Inflammatory macrophage treated with lipopolysaccharide for 1 hour (primary cell): ENCODE measurements at places on chromosomes 7 and 10.
A peak's percentile ranks its signal among the peaks of the same experiment; 100 is the strongest.

- DNase-seq = peak; percentile 3
Observed at GRCh38 chr10:98267894-98268693, at the start of gene LOXL4. TSS of gene LOXL4 (minus strand) at chr10:98268194. CDS start at chr10:98263019, 5,175 bp downstream.

GRCh38 chr10:77431209-77431611 is 206.4 kb downstream of the KCNMA1 start:
- DNase-seq = no peak

GRCh38 chr10:662686-663465 is 26.6 kb downstream of the DIP2C start:
- DNase-seq = no peak

DNA sequence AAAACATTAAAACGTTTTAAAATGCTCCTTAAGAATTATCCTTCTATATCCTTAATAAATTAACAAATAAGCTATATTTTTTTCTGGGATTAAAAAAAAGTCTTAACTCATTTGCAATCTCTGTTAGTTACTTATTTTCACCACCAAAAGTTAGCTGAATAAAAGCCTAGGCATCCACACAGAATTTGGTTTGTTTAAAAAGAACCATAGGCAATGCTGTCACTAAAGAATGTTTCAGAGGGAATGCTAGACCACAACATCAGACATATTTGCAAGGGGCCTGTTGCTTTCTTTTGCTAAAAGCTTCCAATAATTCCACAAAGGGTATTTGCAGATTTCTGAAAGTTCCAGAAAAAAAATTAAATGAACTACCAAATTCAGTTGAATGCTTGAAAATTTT is 244.2 kb downstream of the POU6F2 start:
- DNase-seq = no peak

DNA sequence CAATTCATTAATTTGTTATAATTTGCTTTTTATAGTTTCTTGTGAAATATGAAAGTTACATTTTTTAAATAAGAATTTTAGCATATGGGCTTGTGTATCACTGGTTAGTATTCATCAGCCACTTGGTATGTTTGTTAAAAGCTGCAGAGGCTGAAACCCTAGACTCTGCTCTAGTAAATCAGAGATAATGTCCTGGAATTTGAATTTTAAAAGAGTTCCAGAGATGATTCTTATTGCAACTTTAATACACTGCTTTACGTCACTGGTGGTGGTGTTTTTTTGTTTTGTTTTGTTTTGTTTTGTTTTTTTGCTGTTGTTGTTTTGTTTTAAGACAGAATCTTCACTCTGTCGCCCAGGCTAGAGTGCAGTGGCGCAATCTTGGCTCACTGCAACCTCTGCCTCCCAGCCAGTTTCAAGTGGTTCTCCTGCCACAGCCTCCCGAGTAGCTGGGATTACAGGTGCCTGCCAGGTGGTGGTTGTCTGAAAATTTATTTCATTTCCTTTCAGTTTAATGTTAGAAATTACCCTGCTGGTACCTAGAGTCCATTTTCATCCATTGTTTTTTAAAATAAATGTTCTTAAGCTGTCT is 43.8 kb downstream of the PTPN12 start:
- no peak for DNase-seq

- no peak for DNase-seq
Observed at GRCh38 chr7:54690050-54690443, 69.0 kb downstream of the SEC61G start.

DNA sequence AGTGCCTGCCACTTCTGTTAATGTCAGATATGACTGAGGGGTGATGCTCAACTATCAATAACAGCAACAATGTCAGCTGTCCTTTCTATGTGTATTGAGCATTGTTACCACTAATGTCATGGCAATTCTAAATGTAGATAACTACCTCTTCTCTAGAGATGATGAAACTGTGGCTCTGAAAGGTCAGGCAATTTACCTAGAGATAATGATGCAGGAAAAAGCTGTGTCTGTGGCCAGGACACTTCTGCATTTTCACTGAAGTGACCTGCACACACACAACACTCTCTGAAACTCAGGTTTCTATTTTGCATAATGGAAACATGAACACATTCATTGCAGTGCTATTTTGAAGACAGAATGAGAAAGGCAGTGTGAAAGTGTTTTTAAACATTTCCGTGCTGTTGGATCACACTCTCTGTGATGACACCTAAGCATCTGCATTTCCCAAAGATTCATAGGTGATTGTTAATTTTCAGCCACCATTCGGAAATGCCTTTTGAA is 148.2 kb downstream of the KCND2 start:
- no peak for DNase-seq

DNA sequence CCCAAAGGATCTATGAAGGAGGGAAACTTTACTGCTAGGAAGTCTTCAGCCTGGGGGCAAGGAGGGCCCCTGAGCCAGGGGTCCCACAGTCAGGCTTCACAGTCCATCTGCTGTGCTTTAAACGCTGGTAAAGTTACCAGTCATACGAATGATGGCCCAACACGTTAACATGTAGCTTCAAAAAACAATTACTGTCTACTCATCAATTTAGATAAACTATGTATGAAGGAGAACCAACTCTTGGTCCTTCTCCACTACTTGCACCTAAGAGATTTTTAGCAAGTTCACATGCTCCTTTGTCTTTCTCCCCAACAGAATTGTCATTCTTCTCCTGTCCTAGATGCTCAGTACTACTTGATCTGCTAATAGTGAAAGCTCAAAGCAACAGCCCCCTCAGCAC is 16.6 kb downstream of the JCAD start:
- DNase-seq = no peak

DNA sequence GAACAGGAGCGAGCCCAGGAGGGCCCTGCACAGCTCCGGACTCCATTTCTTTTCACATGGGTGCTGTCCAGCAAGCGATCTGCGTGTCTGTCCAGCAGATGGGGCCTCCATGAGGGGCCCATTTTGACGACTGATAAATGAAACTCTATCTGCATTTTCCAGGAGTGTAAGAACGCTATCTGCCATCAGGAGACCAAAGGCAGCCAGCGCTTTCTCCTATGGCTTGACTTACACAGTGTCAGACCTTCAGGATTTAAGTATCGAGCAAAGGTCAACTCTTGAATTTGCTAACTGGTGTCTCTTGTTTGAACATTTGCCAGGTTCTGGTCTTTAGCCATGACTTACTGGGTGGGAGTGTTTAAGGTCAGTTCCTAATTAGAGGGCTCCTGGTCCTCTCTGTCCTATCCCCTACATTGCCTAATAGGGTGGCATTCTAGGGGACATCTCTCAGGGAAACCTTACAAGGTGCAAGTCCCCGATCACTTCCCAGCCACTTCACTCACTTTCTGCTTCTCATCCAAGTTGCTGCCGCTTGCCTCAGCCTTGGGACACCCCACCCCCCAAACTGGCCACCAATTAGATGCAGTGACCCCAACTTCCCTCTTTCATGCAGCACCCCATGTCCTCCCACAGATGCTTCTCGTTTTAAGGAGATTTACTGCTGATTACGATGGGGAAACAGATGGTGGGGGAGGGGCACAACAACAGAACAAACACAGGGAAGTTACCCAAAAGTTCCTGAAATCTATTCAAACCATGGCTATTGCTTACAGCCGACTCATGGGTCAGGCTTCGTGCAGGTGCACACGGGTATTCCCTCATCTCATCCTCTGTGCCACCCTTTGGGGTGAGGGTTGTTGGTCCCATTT is 20.0 kb downstream of the VSIR start:
- DNase-seq = peak; percentile 90

DNA sequence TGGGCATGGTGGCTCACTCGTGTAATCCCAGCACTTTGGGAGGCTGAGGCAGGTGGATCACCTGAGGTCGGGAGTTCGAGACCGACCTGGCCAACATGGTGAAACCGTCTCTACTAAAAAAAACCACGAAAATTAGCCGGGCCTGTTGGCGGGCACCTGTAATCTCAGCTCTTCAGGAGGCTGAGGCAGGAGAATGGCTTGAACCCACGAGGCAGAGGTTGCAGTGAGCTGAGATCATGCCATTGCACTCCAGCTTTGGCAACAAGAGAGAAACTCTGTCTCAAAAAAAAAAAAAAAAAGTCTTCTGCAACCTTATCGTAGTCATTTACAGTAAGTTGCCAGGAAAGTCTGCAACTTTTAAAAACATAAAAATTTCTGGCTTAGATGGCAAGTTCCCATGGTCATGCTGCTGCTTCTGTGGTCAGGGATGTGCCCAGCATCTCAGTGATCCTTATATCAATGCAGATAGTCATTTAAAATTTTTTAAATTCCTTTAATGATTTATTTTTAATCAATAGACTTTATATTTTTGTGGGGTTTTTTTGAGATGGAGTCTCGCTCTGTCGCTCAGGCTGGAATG is 15.6 kb downstream of the SUFU start:
- no peak for DNase-seq

DNA sequence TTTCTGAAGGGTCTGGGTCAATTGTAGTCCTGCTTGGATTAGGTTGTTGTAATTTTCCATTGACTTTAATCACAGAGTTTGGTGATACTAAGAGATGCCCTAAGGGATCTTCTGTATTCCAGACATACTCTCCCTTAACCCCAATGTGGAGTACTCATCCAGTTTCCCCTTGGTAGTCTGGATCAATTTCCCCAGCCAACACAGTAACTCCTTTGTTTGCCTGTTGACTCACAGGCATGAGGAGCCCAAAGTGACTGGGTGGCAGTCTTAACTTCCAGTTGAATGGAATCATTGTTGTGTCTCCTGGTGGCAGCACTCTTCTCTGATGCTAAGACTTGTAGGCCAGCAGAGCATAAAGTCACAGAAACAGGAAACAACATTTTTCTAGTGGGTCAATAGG is 41.5 kb upstream of the PIK3CG start:
- no peak for DNase-seq

- no peak for DNase-seq
Observed at GRCh38 chr7:33731912-33732311, 173.4 kb upstream of the BMPER start.

DNA sequence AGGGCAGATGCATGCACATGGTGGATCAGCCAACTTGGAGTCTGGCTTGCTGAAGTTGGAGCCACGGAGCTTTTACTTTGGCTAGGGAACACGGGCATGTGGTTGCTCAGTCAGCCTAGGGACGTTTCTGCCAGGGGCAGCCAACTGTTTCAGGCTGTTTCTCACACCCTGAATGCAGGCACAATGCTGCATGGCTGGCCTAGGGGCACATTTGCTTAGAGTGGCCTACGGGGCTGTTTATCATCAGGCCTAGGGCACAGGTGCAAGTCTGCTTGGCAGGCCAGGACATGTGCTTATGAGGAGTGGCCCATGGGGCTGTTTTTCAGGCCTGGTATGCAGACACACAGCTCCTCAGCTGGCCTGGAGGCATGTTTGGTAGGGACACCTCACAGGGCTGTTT is 107.4 kb downstream of the GSAP start:
- DNase-seq = no peak

GRCh38 chr10:30294476-30295240 is 54.4 kb downstream of the MTPAP start:
- no peak for DNase-seq

GRCh38 chr7:149477494-149478443 is 16.9 kb upstream of the ZNF777 start:
- no peak for DNase-seq

DNA sequence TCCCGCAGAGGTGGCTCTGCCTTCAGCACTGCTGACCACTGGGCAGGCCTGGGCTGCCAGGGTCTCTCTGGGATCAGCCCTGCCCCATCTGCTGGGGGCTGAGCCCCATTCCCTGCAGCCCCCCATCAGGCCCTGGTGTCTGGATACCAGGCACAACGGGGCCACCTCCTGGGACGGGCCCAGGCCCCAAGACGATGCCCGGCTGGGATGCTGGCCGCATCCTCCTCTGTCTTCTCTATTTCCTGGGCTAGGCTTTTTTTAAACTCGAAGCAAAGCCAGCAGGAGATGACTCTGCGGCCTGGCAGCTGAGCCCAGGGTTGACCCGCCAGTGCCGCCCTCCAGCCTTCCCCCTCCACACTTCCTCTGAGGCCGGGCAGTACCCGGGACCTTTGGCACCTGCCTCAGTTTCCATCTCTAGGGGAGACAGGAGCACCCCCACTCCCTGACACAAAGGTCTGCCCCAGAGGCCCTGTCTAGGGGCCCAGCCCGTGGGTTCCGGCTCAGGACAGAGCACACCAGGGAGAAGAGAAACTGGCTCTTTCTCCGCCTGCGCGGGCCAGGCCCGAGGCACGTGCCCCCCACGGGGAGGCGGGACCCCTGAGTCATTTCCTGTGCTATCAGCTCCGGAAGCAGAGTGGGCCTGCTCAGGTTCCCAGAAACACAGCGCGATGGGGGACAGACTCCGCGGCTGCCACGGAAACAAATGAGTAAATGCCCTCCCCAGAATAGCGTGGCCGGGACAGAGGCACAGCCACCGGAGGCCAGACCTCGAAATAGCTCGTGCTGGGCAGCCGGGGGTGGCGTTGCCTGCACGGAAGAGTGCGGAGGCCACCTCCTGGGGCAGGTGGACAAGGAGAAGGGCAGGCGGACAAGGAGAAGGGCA is 84.6 kb upstream of the PDGFA start:
- DNase-seq = peak; percentile 88

- no peak for DNase-seq
Observed at GRCh38 chr7:122068046-122068445, 76.0 kb downstream of the AASS start.

DNA sequence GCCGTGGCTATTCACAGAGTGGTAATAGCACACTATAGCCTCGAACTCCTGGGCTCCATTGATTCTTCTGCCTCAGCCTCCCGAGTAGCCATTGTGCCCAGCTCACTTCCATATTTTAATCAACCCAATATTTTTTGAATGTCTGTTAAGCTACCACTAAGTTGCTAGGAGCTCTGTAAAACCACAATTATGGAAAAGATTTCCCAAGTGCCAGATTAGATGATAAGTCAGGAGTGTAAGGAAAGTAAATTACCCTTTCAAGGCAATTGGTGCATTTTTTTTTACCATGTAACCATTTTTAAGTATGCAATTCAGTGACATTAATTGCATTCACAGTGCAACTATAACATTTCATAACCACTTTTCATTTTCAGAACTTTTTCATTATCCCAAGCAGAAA is 87.5 kb upstream of the GATAD1 start:
- no peak for DNase-seq

- DNase-seq = no peak
Observed at GRCh38 chr10:99964791-99965190, 45.0 kb downstream of the DNMBP start.

DNA sequence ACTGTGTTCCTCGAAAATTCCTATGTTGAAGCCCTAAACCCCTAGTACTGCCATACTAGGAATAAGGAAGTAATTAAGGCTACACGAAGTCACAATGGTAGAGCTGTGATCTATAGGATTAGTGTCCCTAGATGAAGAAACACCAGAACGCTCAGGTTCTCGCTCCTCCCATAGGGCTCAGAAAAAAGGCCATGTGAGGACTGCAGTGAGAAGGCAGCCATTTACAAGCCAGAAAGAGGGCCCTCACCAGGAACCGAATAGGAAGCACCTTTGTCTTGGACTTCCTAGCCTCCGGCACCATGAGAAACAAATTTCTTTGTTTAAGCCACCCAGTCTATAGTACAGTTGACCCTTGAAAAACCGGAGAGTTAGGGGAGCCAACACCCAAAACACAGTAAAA is 46.2 kb downstream of the CACUL1 start:
- no peak for DNase-seq

- no peak for DNase-seq
Observed at GRCh38 chr7:149713731-149714068, 59.7 kb downstream of the ZNF467 start.
